ENCODE measurements at places on chromosomes 1 and 21.

GRCh38 chr1:34441259-34442069 lies 264.8 kb downstream of the C1orf94 start:
- DNase-seq: no peak

DNA sequence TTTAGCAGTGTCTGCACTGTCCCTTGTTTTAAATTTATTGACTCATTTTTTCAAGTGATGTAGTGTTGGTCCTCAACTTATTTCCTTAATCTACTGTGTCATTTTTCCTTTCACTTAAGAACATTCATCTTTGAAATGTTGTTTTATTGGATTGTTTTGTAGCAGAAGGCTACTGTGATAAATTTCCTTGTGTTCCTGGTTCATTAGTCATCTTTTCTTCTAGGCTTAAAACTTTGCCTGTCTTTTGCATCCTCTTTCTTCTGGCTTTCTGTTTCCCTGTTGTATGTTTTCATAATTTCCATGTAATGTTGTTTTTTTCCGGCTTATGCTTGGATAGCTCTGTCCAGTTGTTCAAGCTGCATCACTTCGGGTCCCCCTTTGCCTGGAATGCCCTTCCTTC lies 61.9 kb downstream of the UBE2T start:
- DNase-seq: no peak

DNA sequence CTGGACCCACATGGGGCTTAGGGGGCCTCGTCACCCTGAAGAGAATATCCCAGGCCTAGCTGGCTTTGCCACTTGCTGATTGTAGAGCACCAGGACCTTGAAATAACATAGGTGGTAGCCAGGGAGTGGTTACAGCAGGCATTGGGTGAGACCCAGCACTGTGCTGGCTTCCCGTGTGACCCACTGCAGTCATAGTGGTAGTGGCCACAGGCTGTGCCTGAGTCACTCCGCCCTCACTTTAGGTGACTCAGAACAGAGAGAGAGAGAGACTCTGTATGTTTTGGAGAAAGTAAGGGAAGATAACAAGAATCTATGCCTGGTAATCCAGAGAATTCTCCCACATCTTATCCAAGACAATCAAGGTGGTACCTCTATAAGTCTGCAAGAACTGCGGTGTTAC lies 98.7 kb upstream of the LHX8 start:
- DNase-seq: no peak

GRCh38 chr1:32991819-32992488 lies 27.3 kb upstream of the RNF19B start:
- no peak for DNase-seq

DNA sequence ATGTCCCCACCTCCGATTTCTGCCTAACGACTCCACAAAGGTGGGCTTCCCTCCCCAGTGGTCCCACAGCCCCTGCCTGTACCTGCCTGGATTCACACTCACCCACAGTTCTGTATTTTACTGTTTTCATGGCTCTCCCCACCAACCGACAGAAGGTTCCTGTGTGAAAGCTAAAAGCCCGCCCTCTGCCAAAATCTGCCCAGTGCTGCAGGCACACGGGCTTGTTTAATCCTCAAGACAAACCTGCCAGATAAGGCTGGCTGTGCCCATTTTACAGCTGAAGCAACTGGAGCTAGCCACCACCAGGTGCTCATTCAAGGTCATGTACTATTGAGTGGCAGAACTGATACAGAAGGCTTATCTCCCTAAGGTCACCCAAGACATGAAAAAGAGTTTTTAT lies 114.5 kb downstream of the HIVEP3 start:
- DNase-seq: no peak

- DNase-seq: no peak
Observed at GRCh38 chr1:33275195-33275594, 18.9 kb downstream of the ZNF362 start.

- no peak for DNase-seq
Observed at GRCh38 chr1:8431019-8431418, 113.1 kb downstream of the SLC45A1 start.

GRCh38 chr1:94068999-94069918 lies 51.7 kb downstream of the ABCA4 start:
- DNase-seq: no peak

DNA sequence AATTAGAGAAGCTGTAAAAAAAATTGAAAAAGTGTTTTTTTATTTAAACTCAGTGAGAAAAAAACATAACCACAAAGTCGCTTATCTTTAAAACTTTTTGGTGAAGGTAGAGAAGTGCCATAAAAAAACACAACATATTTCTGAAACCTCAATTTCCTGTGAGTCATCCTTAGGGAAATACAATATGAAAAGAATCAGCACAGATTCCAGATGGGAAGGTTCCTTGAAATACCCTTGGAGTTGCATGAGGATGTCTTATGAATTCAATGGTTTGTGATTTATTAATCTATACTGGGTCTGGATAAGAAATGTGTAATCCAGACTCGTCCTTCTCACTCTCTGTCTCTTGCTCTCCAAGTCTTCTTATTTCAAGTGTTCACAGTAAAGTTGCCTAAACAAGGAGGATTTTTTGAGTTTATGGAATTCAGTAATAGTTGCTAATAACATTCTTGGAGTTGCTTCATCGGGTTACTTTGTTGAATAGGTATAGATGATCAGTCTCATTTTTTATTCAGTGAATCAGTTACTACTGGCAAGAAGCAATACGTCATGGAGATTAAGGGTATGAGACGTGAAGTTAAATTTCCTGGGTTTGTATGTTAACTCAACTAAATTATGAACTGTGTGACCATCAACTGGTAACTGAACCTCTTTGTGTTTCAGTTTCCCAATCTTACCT lies 191.4 kb downstream of the KCNK2 start:
- DNase-seq: no peak

DNA sequence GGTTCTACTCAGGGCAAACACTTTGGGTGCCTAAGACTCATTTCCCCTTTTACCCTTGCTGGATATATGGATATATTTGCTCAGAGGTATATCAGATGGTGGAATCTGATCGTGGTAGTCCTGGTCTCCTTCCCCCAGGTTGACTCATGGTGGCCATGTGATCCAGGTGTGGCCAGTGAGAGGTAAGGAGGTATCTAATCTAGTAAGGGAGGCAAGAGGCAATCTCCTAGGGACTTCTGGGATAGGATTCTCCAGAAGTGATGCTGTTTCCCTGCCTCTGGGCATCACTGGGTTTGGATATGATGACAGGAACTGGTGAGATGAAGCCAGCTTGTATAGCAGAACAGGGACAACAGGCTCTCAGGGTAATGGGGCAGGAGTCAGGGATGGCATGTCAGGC lies 8.5 kb upstream of the DENND2D start:
- no peak for DNase-seq

GRCh38 chr1:199809311-199809710 lies 218.2 kb upstream of the NR5A2 start:
- no peak for DNase-seq

- DNase-seq: no peak
Observed at GRCh38 chr1:2141025-2141424, 53.5 kb downstream of the FAAP20 start.

DNA sequence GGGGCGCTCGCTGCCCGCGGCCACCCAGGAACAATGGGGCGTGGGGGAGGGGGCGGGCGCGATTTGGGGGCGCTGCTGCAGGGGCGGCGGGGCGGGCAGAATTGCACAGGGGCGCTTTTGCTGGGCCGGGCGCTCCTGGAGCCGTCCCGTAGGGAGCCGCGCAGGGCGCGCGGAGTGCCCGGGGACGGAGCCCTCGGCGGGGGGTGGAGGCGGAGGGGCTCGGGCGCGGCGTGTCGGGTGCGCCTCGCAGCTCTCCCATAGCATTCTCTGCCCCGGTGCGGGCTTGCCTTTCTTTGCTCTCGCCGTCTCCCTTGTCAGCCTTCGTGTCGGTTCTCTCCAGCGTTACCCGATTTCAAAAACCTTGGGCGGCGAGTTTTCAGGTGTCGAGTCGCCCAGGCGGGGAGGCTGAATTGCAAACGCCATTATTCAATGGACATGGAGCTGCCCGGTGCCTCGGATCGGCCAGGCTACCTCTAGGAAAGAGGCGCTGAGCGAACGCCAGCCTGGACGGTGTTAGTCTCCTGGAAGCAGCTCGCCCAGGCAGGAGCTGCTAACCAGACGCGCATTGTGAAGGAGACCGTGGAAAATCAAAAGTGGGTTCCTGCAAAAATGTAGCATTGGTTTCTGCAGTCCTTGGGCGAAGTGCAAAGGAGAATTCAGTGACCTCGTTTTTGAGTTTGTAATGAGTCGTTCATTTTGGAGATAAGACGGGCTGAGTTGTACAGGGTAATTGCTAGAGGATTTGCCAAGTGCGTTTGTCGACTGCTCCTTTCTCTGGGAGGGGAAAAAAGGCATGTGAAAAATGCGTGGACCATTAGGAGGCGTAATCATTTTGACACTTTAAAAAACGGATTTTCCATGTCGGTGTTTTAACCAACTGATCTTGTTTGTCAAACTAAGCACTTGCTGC lies 626 bp downstream of the CXADR start:
- DNase-seq: no peak

- DNase-seq: no peak
Observed at GRCh38 chr1:185695299-185695698, 38.9 kb upstream of the HMCN1 start.

DNA sequence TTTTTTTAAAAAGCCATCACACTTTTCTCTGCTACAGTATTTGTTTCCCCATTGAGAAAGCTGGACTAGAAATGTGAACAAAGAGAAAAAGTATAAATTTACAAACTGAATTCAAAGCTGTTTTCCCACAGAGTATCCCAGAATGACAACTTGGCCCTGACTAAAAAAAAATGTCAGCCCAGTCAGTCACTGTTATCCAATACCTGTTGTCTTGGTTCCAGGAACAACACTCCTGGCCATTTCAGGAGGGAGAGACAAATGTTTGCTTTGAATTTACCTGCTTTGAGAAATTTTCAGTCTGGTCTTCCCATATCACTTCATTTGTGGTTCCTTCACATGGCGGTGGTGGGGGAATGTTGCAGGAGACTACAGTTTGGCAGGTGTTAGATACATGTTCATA lies 46.2 kb downstream of the COLGALT2 start:
- DNase-seq: no peak

DNA sequence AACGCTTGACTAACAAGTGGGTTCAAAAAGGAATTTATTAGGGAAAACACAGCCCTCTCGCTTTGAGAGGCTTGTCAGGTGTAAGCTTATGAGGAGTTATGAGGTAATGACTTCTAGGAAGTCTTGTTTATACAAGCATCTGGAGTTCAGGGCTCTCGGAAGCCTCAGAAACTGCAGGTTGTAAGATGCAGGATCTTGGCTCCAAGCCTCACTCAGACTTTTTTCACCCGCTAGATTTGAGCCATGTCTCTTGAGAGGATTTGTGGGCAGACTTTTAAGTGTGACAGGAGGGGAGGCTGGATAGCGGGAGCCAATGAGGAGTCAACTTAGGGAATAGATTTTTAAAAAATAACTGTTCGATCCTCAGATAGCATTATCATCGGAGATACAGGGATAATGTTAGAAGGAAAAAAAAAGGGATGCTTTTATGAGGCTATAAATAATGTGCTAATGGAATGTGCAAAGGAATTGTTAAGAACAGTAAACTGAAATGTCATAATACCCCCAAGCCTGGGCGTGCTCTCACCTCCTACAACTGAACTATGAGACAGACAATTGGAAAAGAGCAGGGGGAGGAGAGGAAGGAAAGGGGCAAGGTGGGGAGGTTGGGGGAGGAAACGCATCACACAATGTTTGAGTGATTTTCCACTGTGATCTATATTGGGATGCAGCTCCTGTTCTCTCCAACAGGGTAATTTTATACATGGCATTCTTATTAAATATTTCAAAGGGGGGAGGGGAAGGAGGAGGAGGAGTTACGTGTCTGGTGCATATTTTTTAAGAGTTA lies 107.4 kb upstream of the ESRRG start:
- DNase-seq: no peak

- no peak for DNase-seq
Observed at GRCh38 chr1:46285730-46286477, 17.5 kb downstream of the LRRC41 start.

DNA sequence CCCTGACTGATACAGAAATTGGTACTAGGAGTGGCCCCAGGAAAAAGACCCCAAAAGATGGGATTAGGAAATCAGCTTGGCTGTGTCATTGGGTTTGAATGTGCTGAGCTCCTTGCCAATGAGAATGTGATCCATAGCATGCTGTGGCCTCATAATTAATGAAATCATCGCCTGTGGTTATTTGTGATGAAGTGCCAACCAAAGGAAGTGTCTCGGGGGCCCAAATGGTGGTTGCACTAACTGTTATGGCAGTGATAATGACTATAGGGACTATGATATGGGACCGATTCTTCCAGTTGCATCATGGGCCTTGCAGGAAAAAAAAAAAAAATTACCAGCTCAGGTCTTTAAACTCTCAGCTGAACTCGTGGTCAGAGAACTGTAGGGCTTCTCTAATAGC lies 15.4 kb upstream of the ZDHHC18 start:
- DNase-seq: no peak

- no peak for DNase-seq
Observed at GRCh38 chr1:31033598-31033997, 31.9 kb downstream of the PUM1 start.

DNA sequence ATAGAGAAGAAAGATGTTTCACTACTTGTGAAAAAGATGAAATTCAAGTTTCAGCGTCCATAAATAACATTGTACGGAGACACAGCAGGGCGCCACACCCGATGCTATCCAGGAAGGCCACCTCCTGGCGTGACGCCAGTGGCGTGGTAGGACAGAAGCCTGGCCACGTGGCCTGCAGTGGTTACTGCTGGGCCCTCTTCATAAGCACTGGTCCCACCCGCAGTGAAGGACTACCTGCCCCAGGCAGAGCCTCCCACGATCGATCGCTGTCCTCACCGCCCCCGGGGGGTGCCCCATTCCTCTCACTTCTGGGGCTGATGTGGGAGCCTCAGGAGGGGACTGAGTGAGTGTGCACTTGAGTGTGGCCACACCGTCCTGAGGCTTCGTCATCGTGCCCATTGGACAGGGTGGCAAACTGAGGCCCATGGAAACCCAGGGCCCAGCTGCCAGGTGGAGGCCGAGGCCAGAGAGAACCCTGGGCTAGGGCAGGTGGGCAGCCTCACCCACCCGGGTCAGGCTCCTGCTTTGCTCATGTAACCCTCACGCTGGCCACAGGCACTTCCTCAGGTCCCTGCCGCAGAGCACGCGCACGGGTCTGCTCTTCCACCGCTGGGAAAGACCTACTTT lies 11.7 kb upstream of the HES5 start:
- no peak for DNase-seq

DNA sequence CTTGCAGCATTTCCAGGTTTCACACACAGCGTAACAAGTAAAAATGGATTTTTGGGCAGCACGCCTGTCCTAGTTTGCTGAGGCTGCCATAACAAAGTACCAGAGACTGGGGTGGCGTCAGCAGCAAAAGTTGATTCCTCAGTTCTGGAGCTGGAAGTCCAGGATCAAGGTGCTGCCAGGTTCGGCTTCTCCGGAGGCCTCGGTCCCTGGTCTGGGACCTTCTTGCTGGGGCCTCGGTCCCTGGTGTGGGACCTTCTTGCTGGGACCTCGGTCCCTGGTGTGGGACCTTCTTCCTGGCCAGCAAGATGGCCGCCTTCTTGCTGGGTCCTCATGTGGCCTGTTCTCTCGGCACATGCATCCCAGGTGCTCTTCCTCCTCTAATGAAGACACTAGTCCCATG lies 104.0 kb downstream of the PDE9A start:
- no peak for DNase-seq

DNA sequence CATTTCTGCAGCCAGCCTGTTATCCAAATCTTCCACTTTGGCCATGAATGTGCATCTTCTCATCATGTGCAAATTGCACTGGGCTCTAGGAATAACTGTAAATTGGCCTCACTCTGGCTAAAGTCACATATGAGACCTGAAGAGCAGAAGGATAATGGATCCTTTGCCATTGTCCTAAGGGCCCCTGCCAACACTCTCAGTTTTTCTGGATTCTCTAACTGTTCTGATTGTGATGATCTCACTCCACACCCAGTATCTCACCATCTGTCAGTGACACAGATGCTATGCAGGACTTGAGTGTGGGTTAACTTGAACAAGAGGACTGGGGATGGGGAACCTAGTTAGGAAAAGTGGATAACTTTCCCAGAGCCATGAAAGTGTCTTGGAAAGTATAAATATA lies 8.5 kb upstream of the FYB2 start:
- no peak for DNase-seq

Measured in stimulated activated CD8-positive, alpha-beta memory T cell treated with anti-CD3 and anti-CD28 coated beads, Interleukin-2, amount 100 ng/mL, for 1 hour (primary cell).